ENCODE measurements at places on chromosomes 7 and 10.

GRCh38 chr7:73541722-73542121, 15.8 kb downstream of the BCL7B start:
- DNase-seq: no peak

GRCh38 chr10:31620226-31621151, 301.5 kb downstream of the ZEB1 start:
- no peak for DNase-seq

- no peak for DNase-seq
Measured at GRCh38 chr7:52973126-52973525, 62.3 kb upstream of the POM121L12 start.

DNA sequence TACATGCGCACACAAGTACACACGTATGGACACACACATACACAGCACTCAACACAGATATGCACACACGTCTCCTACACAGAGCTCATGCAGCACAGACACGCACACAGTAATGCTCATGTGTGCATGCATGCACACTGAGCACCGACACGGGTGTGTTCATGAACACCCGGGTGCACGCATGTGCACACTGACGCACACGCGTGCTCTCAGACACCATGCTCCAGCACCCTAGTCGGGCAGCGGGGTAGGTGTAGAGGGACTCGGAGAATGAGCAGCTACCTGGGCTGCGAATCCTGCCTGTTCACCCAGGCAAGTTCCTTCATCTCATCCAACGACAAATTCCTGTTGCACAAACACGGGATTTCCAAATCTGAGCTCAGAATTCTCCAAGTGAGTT, 184.7 kb downstream of the MAD1L1 start:
- DNase-seq: no peak

All from amniotic stem cell (primary cell).